ENCODE measurements at places on chromosomes 16 and 17.

DNA sequence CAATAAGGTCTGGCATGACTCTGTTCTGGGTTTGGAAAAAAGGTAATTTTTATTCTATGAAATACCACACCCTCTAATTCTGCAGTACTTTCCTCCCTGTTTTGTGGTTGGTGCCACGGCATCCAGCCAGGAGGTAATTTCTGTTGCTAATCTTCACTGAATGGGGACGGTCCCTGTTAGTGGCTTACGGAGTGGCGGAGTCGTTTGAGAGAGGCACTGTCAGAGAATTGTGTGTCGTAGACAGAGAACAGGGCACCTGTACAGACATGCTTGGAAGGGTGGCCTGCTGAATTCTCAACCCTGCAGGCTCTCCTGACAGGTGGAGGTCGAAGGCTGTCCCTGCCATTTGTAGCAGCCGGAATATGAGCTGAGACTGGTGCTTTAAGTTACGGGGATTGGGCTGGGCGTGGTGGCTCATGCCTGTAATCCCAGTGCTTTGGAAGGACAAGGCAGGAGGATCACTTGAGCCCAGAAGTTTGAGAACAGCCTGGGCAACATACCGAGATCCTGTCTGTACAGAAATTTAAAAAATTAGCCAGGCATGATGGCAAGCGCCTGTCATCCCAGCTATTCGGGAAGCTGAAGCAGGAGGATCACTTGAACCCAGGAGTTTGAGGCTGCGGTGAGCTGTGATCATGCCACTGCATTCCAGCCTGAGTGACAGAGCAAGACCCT is 33.2 kb downstream of the EEF2K start:
- DNase-seq, result no peak

DNA sequence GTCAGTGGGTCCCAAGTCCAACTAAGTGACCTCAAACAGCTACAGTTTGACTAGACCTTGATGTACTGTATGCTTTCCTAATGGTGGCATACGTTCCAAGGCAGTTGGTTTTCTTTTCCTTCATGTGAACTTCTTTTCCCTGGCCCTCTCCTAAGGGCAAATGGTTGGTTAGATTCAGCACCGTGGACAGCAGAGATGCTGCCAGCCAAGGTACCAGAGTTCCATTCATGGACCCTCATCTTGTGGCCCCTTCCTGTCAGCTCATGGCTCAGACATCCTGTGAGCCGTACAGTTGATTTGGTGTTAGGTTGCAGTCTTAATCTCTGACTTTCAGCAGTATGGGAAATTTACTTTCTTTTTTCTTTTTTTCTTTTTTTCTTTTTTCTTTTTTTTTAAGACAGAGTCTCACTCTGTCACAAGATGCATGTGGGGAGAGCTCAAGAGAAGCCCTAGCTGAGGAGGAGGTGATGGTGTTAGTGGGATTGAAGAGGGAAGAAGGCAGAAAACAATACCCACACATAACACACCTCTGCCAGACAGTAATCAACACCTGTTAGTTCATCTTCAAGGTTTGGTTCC is 122.4 kb downstream of the USP31 start:
- no peak for DNase-seq

- DNase-seq, result no peak
Measured at GRCh38 chr16:47584464-47585225, 123.5 kb downstream of the PHKB start.

DNA sequence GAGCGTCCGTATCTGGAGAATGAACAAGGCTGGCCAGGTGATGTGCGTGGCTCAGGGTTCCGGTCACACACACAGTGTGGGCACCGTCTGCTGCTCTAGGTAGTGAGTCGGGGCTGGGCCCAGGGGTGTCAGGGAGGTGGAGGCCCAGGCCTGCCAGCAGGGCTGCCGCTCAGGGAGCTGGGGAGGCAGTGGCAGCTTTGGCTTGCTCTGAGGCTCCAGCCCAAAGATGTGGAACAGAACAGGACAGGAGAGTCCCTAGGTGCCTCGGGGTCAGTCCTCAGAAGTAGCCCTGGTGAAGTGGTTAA is 4.3 kb downstream of the TBL3 start:
- DNase-seq, result no peak

- DNase-seq, result no peak
Measured at GRCh38 chr17:78485290-78486168, 91.7 kb downstream of the DNAH17 start.

DNA sequence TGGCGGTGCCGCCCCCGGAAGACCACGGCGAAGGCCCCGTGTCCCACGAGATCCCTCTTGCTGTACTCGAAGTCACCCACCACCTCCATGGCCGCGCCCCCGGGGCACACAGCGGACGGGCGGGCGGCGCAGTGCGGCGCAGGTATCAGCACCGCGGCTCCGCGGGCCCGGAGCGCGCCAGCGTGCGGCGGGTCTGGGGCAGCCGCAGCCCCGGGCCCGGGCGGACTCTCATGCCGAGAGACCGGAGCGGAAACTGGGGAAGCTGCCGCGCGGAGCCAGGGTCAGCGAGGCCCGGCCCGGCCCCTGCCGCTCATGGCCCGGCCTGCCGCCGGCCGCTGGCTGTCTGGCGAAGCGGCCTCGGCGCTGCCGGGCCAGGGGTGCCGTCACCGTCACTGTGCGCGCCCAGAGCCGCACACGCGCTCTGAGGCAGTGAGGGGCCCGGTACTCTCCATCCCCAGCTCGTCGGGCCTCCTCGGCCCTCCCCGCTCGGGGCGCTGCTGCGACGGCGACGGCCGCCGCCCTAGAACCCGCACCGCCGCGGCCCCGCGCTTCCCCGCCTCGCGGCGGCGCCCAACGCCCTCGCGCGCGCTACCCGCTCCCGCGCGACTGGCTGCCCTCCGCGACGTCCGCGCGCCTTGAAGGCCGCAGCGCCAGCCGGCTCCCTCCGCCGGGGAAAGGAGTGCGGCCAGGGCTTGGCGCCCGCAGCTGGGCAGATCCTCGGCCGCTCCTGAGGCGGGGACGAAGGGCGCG is at the start of gene ULK2:
Gene ULK2, minus strand, starts transcription at position 608 of the 750 bp plus-strand sequence. Its CDS starts 519 bp downstream, at position 89.
- DNase-seq, result peak; percentile 38

DNA sequence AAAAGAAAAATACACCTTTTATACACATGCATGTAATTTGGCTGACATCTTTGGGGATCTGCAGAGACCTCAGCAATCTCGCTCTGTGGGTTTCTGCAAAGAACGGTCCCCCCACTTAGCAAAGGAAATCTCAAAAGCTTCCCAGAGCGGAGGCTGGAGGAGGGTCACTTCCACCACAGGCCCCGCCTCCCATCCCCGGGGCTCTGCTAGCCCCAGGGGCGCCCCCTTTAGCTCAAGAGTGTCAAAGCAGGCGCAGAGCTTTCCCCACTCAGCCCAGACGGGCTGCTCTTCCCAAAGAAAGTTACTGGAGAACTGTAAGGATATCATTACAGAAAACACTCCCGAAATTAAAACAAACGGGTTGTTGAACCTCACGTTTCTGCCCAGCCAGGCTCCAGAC is 11.4 kb downstream of the SLC13A5 start:
- DNase-seq, result no peak

- no peak for DNase-seq
Measured at GRCh38 chr17:17445925-17446665, 30.7 kb upstream of the MED9 start.

DNA sequence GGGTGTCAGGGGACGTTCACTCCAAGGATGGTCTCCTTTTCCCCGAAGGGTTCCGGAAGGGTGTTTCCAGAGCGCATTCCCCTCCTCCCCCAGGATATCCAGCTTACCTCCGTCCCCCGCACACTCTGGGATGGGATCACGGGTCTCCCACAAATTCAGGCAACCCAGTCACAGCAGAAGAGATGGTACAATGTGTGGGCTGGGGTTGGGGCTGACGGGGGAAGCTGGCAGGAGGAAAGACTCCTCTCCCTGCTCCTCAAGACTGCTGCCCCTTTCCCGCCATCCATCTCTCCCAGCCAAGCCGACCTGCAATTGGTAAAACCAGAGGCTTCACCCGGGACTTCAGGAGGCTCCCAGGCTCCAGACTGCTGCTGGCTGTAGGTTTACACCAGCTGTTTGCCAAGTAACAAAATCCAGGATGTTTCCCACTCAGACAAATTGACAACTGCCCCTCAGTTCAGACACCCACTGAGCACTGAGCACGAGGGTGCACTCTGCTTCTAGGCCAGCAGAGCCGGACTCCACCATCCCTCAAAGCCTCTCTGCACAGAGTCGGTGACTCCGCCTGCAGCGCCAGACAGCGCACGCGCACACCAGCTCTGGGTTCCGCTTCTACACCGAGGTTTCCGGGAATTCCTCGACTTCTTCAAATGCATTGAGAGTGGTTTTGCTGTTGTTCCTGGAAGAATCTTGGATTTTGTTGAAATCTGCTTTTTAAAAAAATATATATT is 37.7 kb downstream of the ASPA start:
- DNase-seq, result no peak

- DNase-seq, result no peak
Measured at GRCh38 chr17:73777131-73777449, 132.8 kb upstream of the SDK2 start.

- no peak for DNase-seq
Measured at GRCh38 chr17:73348018-73348828, 36.4 kb upstream of the CDC42EP4 start.

DNA sequence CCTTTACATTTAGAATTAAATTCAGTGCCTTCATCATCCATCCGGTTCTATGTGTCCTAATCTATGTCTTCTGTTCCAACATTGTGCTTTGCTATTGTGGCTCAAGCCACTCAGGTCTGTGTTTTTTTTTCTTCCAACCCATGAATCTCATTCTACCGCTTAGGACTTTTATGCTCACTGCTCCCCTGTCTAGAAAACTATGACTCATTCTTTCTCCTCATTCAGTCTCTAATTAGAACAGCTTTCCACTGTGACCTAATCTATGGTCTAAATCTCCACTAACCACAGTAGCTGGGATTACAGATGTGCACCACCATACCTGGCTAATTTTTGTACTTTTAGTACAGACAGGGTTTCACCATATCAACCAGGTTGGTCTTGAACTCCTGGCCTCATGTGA is 418.7 kb downstream of the KCNJ2 start:
- DNase-seq, result no peak

- DNase-seq, result no peak
Measured at GRCh38 chr16:28603381-28604185, 6.3 kb downstream of the SULT1A1 start.

GRCh38 chr17:81044428-81044763 is 9.4 kb downstream of the BAIAP2 start:
- no peak for DNase-seq

GRCh38 chr17:33686171-33686570 is 393.1 kb upstream of the ASIC2 start:
- no peak for DNase-seq

- DNase-seq, result no peak
Measured at GRCh38 chr16:12661656-12662172, 142.0 kb downstream of the CPPED1 start.

Measured in activated T-cell treated with anti-CD3 and anti-CD28 coated beads for 1 hour (primary cell).